ENCODE measurements at places on chromosomes 7 and 10.

- DNase-seq = no peak
These were observed 32.8 kb downstream of the TSPAN12 start for GRCh38 chr7:120825152-120825551.

- no peak for DNase-seq
These were observed 105.0 kb upstream of the KLF6 start for GRCh38 chr10:3889961-3890522.

DNA sequence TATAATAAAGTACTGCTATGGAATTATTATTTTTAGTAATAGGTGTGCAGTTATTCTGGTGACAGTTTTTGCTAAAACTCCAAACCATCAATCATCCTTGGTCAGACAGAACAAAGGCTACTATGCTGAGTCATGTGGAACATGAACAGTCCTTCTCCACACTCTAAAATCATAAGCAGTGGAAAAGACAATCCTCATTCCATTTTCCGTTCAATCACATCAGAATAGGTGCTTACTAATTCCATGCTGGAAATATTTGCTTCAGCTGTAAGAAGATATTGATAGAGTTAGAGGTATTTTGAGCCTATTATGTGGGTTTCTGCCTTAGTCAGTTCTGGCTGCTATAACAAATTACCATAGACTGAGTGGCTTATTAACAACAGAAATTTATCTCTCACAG lies 82.9 kb downstream of the FAM13C start:
- no peak for DNase-seq

DNA sequence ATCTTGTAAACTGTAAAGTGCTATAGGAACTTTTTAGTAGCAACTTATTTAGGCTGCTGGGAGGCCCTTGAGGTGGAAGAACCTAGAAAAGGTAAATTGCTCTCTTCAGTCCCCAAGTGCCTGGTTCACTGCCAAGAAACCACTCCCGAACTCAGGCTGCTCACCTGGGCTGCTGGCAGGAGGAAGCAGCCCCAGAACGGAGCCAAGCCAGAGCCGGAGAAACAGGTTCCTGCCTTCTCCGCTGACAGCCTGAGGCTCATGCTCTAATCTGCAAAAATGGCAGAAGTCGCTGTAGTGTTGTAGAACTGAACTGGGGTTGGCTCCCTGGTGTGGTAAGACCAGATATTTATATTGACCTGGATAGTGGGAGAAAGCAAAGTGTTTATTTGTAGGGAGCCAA lies 136.0 kb downstream of the CUL2 start:
- no peak for DNase-seq

GRCh38 chr10:72981882-72982529 lies 27.4 kb upstream of the PLA2G12B start:
- no peak for DNase-seq

- no peak for DNase-seq
These were observed 23.1 kb downstream of the MYO1G start for GRCh38 chr7:44955733-44956132.

DNA sequence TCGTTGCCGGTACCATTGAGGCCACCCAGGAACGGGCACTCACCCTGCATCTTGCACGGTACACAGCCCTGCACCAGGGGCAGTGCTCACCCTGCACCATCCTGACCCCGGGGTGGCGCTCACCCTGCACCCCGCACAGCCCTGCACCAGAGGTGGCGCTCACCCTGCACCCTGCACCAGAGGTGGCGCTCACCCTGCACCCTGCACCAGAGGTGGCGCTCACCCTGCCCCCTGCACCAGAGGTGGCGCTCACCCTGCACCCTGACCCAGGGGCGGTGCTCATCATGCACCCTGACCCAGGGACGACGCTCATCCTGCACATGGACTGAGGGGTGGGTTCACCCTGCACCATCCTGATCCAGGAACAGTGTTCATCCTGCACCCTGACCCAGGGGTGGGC lies 6.4 kb downstream of the TUBGCP2 start:
- DNase-seq = no peak

DNA sequence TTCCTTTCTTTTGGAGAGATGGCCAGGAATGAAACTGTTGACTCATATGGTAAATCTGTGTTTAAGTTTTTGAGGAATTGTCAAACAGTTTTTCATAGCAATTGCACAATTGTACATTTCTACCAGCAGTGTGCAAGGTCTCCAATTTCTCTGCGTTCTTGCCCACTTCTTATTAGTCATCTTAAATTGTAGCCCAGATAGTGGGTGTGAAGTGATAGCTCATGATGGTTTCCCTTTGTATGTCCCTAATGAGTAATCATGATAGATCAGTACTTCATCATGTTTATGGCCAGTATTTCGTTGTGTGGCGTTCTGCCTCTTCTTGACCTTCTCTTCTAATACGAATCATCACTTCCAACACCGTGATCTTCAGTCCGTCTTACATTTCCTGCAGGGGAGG lies 136.3 kb downstream of the DOCK1 start:
- no peak for DNase-seq
